CD4-positive, alpha-beta T cell treated with Interleukin-12 subunit alpha and Interleukin-12 subunit beta, for 1 hour (primary cell): ENCODE measurements at places on chromosomes 1 and 21.

- no peak for DNase-seq
Observed at GRCh38 chr1:108521990-108522393, 37.9 kb upstream of the EEIG2 start.

- DNase-seq, result no peak
Observed at GRCh38 chr1:43241413-43241836, 28.4 kb upstream of the TMEM125 start.

DNA sequence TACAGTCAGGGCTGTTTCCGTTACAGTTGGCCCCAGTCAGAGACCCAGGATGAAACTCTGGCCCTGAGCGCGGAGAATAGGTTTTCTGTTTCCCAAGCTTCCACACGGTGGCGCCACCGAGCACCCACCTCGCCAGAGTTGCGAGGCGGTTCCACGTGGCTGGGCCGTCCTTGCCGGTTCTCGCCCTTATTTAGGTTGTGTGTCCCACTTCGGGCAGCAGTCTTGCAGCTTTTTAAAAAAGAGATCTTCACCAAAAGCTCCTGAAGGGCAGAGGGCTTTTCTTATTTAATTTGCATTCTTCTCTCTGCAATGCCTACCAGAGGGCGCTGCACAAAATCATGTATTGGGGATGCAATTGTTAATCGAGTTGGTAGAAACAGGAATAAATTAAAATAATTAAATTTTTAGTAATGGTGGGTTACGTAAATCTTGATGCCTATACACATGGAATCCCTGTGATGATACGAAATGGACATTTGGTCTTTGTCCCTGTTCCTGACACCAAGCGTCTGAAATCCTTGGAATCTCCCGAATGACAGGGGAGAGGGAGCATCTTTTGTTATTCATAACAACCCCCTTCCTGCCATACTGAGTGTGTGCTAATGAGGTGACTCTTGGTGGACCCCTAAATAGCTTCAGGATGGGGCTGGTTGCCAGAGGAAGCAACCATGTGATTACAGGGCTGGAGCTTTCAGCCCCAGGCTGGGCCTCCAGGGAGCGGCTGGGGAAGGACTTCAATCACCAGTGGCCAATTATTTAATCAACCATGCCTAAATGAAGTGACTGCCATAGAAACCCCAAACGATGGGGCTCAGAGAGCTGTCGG, 5.6 kb upstream of the S100A7 start:
- DNase-seq, result peak; percentile 55

GRCh38 chr1:20497506-20497905, 10.4 kb downstream of the MUL1 start:
- no peak for DNase-seq
